ENCODE measurements at places on chromosomes 11 and 22.

DNA sequence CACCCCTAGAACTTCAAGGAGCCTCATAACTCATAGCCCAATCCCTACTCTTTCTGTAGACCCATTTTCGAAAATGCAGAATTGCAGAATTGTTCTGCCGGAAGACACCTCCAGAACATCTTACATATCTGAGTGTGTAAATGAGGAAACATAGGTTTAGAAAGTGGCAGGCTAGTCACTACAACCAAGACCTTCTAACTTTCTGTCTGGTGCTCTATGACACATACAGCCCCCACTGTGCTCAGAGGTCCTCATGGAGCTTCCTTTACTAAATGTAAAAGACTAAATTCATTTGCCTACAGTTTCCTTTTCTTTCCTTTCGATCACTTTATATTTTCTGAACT lies 132.1 kb upstream of the DDI1 start:
- no peak for DNase-seq

GRCh38 chr22:44354288-44354687 lies 41.5 kb upstream of the SHISAL1 start:
- no peak for DNase-seq

- DNase-seq = no peak
Observed at GRCh38 chr11:121246021-121246768, 46.4 kb upstream of the SC5D start.

DNA sequence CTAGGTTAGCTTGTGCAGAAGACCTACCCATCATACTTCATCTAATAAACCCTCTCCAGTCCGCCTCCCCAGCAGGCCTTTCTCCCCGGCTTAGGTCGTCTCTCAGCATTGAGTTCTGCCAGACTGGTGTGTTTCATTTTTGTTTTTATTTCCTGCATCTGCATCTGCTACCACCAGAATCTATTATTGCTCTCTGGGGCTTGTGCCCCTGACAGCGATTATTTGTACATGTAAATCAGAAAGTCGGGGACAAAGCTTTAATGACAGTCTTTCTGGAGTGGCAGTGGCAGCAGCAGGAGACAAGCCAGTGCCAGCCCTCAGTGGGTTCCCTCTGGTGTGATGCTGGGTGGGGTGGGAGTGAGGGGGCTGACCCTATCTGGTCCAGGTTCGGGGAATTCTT lies 127.5 kb downstream of the PKNOX2 start:
- DNase-seq = no peak

GRCh38 chr22:20046730-20047129 lies 25.8 kb downstream of the TANGO2 start:
- no peak for DNase-seq

DNA sequence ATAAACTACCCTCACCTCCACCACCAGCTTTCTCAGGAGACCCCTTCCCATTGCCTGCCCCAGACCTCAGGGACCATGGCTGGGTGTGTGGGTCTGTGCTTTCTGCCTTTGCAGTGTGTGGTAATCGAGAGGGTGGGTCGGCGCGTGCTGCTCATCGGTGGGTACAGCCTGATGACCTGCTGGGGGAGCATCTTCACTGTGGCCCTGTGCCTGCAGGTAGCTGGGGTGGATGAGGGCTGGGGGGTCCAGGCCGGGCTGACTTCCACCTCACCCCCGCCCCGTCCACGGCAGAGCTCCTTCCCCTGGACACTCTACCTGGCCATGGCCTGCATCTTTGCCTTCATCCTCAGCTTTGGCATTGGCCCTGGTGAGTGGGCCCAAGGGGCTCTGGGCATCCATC lies 10.5 kb upstream of the MIF start:
- no peak for DNase-seq

- DNase-seq = no peak
Observed at GRCh38 chr22:42732081-42732480, 11.4 kb upstream of the A4GALT start.

GRCh38 chr11:20055312-20055711 lies 105.0 kb downstream of the DBX1 start:
- DNase-seq = no peak

GRCh38 chr22:37243402-37244113 lies 511 bp downstream of the RAC2 start:
- no peak for DNase-seq

DNA sequence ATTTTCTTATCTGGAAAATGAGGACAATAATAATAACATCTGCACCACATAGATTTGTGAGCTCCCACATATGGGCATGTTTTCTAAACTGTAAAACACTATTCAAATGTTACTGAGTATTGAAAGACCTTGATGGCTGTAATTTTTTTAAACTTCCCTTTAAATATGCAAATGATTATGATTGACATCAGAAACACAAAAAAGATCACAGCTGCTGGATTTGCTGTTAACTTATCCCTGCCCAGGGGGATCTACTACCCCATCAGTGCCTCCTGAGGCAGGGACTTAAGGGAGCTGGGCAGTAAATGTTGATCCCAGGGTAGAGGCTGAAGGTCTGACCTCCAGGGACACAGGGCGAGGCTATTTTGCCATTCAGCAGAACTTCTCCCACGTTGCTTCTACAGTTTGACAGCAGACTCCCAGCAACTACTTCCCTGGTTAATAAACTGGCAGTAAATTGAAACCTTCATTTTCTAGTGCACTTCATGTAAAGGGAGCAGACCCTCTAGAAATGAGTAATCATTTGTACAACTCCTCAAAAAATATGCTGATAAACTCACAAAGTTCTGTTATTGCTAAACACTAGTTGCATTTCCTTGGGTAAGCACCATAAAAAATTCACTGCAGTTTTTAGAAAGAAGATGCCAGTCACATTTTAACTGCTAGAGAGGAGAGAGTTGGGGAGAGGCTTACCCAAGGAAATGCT lies 20.3 kb downstream of the TMPRSS5 start:
- DNase-seq = no peak

DNA sequence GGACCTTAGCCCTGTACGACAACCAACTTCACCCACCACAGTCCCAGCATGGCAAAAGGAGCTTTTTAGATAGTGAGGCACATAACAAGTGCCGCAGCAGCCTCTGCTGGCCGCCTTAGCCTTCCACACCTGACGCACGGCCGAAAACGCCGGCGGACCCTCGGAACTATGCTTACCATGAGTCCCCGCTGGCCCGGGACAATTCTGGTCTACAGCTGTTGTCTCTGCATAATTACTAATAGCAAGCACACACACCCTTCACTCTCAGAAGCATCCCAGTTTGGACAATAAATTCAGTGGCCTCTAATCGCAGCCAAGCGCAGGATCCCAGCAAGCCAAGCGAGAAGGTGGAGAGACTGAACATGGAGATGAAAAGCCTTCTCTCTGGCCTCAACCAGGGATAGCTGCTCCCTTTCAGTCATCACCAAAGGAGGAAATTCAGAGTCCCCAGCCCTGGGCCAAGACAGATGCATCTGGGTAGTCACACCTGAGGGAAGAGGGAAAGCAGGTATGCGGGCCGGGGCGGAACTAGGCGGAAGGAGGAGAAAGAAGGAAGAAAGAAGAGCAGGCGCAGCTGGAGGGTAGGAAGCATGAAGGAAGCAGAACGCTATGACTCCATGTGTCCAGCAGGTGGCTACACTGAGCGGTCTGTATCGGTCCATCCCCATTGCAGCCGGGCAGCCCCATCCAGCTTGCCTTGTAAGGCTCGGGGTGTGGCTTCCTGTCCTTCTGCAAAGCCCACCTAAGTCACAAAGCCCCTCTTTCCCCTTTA lies 40.3 kb downstream of the BUD13 start:
- DNase-seq = peak; percentile 21

- DNase-seq = no peak
Observed at GRCh38 chr22:38718414-38718813, 12.7 kb downstream of the GTPBP1 start.

DNA sequence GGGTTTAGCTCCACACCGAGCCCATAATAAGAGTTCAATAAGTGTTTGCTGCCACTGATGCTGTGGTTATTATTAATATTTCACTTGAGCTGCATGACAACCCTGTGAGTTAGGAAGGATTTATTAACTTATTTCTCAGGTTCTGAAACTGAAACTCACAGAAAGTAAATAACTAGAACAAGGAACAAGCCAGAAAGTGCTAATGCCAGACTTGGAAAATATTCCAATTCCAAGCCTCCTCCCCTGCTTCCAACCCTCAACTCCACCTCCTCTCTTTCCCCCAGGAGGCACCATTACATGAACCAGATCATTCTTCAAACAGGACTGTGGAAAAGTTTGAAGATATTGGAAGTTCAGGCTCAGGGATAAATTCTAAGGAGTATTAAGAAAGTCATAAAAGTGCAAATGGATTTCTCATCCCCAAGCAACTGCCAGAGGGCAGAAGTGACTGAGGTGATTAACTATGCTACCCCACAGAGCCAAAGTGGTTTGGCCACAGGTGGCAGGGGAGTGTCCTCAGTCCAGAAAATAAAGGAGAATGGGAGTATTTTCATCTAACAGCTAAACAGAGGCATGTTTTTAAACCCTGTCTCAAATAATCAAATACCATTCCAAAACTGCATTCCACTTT lies 3.2 kb upstream of the FJX1 start:
- no peak for DNase-seq

- DNase-seq = no peak
Observed at GRCh38 chr11:27280140-27280539, 82.9 kb downstream of the CCDC34 start.

DNA sequence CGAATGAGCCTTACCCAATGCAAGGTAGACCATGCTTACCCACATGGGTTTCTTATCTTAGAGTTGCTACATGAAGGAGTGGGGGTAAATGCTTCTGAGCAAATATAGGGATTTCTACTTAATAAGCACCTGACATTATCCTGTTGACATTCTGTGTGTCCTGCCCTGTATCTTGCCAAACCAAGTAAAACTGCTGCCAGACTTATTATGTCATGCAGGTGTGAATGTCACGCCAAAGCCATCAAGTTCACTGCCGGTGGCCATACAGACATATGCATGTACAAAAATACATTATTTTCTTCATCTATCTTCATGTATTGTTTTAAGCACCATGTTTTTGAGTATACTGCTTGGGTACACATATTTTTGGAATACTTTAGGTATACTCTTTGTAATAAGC lies 70.2 kb downstream of the NOX4 start:
- DNase-seq = no peak

GRCh38 chr11:134438542-134439537 lies 26.8 kb upstream of the B3GAT1 start:
- DNase-seq = no peak

DNA sequence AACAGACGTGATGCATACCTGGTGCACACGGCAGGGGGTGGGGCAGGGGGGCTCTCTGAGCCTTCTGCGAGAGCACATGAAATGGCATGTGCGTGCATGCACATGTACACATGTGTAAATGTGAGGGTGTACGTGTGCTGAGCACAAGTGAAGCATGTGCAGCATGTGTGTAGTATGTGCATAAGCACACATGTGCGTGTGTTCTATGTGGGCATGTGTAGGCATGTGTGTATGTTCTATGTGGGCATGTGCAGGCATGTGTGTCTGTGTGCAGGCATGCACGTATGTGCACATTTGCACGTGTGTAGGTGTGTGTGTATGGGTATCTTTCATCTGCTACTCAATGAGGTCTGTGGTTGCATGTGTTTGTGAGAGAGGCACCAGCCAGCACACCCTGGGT lies 371.2 kb downstream of the CTTN start:
- no peak for DNase-seq

DNA sequence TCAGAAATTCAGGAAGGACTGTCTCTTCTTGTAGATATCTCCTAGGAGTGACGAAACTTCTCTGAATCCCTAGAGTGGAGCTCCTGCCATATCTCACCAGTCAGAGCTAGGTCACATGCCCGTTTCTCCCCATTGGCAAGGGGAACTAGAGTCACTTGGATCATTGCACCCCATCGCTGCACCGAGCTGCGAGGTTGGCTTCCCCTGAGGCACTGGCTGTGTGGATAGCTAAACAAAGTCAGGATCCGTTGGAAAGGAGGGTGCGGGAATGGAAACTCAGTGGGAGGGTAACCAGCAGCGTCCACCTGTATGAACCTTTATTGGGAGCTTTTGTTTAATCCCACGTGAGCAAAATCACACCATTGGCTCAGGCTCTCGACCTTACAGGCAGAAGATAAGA lies 283.8 kb downstream of the BRD1 start:
- no peak for DNase-seq

DNA sequence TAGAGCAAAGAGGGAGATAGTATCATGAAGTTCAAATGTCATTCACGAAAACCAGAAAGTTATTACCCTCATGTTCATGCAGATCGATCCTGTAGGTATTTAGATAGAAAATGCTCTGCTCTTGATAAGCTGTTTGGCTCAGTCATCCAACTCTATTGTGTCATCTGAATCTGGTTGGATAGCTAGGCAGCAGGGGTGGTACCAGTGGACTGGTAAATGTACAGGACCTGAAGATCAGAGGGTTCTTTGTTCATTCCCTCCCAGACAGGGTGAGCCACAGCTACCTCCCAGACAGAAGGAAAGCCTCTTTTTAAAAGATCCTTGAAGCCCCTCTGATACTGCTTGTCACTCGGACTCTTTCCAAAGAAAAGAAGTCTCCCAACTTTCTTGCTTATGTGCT lies 29.8 kb upstream of the DRD2 start:
- DNase-seq = no peak

GRCh38 chr11:110513846-110514437 lies 84.2 kb downstream of the FDX1 start:
- DNase-seq = no peak

DNA sequence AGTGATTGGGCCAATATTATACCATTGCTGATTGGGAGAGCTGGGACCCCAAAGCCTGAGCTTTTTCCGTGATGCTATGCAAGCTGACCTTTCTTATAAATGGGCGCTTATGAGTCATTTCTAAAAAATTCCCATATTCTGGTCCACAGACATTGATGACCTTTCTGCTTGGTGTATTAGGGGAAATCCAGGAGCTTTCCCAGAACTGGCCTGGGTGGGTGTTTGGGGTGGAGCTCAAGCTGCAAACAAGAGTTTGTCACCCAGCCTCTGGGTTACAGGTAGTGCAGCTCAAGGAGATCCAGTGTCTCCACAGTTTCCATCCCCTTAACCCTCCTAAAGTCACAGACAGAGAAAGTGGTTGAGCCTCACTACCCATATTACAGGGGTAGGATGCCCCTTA lies 67.7 kb downstream of the CCDC81 start:
- no peak for DNase-seq

DNA sequence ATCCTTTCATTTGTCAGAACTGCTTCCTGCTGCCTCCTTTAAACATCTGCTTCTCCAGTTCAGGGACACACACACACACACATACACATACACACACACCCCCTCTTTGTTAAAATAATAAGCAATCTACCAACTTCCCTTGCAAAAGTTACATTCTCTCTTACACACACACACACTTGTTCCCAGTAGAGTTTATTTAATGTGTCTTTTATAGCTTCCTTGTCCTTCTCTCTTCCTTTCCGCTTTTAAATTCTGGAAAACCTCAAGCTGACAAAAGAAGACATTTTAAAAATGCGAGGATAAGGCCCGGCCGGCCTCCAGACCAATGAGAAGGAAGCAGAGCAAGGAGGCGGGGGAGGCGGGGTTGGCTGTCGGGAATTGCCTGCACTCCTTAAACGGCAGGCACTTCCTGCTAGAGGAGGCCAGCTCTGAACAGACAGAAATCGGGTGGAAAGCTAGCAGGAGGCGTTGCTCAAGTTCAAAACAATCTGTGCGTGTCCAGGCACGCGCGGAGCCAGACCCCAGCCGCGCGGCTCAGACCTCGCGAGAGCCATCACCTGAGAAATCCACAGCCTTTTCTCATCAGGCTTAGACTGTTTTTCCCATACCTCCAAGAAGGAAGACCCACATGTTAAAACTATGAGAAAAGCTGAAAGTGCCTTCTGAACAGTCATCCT lies 99.9 kb downstream of the MAML2 start:
- peak; percentile 42 for DNase-seq

All from stimulated activated CD4-positive, alpha-beta T cell treated with anti-CD3 and anti-CD28 coated beads, Interleukin-1b, Interleukin-23, amount 100 ng/mL, for 1 hour (primary cell).